ENCODE measurements at places on chromosomes 2 and 18.

GRCh38 chr2:145157036-145157675, 637.2 kb upstream of the ZEB2 start:
- no peak for DNase-seq

- no peak for DNase-seq
These were observed 45.9 kb upstream of the SPOPL start for GRCh38 chr2:138455691-138456090.

DNA sequence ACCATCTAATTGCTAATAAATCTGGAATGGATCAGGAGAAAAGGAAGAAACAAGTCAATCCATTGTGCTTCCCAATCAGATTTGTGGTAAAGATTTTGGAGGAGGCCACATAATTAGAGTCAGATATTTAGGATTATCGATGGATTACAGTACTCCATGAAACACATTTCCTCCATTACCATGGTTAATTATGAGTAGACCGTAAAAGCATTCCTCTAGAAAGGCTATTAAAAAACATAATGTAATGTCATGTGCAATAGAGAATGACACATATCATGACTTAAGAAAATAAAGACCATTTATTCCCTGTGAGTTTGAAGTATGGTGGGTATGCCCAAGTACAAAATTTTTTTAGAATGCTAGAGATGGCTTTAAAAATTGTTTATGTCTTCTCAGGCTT, 96.1 kb downstream of the ITGA4 start:
- DNase-seq = no peak

DNA sequence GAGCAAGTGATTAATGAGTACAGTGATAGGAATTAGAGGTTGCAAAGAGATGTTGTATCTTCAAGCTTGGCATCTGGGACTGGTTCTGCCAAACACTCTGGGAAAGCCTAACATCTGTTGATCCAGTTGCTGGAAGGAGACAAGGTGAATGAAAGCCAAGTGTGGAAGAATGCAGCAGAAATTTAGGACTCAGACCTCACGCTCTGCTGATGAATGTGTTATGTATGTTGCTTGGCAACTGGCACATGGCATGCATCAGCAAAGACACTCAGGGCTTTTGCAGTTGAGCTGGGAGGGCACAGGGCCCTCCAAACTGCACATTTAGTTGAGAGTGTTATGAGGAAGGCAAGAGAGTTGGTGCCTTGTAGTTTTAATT, 105.5 kb downstream of the COLEC12 start:
- no peak for DNase-seq

DNA sequence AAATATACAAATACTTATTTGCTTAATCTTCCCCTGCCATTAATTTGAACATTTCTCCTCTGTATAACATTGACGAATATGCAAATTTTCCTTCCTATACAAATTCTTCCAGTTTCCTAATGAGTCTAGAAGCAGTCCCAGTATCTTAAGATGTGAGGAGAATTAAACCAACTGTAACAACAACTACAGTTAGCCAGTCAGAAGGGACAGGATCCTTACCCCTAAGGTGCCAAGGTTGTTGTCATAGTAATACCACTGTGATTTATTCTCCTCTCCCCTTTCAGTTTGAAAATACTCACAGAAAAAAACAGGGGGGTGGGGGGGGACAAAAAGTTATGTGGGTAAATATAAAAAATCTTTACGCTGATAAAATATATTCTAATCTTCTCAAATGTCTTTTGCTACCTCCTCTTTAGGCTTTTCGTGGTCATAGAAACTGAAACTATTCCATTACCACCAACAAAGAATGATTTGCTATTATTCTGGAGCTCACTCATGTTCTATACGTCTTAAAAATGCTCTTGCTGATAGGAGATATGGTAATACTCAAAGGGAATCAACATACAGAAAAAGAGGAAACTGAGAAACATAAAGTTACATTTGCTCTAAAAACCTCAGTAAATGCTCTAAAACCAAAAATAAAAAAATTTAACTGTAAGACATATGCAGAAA, 107.6 kb downstream of the MEMO1 start:
- DNase-seq = no peak

DNA sequence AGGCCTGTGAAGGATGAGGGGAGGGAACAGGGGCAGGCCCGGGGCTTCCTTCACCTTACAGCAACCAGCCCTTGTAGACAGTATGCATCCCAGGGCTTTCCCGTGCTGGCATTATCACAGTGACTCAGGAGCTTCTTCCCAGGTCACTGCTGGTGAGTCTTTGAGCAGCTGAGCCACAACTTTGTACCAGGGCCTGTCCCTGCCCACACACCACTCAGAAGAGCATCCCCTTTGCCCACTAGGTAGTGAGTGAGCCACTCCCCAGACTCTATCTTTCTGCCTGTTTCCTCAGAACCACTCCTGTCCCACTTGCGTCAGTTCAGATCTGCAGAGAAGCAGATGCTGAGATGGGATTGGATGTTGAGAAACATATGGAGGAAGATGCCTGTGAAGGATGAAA, 69.6 kb upstream of the ALPP start:
- no peak for DNase-seq

GRCh38 chr2:113986762-113987290, 96.9 kb downstream of the ACTR3 start:
- DNase-seq = no peak

DNA sequence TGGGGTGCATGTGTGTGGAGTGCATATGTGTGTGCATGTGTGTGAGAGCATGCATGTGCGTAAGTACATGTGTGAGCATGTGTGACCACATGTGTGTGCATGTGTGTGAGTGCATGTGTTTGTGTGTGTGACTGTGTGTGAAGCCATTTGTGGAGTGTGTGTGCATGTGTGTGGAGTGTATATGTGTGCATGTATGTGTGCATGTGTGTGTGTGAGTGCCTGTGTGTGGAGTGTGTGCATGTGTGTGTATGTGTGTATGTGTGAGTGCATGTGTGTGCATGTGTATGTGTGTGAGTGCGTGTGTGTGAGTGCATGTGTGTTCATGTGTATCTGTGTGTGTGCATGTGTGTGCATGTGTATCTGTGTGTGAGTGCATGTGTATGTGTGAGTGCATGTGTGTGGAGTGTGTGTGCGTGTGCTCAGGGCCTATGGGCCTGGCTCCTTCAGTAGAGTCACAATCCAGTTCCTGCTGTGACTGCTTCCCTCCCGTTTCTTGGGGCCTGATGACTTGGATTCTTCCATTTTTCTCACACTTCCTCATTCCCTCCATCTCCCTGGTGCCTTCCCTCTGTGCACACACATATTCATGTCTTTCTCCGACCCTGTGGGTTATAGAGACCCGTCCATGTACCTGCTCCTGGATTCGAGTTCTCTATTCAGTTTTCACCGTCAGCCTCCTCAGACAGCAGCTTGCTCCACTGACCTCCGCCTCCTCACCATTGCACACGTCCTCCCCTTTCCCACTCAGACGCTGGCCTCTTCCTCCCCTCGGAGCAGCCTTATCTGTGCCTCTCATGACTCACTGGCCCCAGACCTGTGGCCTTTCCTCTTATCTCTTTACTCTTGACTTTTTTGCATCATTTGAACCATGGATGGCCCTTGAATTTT, 25.2 kb downstream of the TOGARAM2 start:
- no peak for DNase-seq

DNA sequence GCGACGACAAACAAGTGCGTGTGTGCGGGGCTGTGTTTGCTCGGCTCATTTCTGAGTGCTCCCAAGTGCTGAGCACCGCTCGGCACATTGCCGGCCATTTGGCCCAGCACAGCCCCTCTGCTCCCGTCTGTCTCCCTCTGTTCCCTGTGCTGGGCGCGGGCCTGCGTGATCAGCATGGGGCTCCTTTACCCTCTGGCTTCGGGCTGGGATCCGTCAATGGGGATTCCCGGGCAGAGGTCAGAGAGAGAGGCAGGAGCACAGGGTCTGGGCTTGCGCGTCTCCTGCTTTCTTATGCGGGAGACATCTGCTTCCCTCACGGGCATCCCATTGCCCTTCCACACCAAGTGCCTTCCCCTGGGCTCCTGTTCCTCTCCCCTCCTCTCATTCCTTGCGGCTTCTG, 234.0 kb downstream of the ACKR3 start:
- DNase-seq = no peak

- DNase-seq = no peak
These were observed 24.4 kb downstream of the HK2 start for GRCh38 chr2:74858281-74858680.

GRCh38 chr18:80202264-80202998, 44.9 kb downstream of the PARD6G start:
- no peak for DNase-seq

DNA sequence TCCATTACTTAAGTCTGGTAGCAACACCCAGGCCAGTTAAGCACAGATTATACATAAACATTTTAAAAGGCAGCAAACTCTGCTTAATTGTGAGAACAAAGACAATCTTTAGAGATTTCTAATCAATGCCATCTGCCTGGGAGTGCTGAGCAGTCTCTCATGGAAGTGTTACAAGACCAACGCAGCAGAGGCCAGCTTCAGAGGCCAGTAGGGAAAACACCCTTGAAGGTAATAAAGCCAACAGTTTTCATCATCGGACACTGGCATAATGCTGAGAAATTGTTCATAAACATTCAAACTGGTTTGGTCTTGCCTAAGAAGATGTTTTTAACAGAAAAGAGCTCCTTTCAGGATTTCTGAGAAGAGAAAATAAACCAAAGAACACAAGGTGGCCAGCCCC, 35.0 kb downstream of the EPB41L3 start:
- no peak for DNase-seq

DNA sequence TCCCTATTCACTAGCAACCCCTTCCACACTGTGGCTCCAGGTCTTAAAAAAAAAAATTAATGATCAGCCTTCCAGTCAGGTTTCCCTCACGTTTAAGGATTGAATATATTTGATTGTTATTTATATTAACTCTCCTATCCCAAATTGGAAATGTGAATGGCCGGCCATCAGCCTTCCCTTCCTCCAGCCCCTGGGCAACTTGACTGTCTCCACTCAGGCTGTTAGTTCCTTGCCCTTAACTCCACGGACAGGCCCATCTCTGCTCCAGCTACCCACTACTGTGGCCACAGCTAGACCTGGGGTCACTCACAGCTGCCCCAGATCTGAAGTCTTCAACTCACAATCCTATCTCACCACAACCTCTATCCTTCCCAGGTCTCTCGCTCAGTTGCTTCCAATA, 39.9 kb downstream of the THOC1 start:
- no peak for DNase-seq

DNA sequence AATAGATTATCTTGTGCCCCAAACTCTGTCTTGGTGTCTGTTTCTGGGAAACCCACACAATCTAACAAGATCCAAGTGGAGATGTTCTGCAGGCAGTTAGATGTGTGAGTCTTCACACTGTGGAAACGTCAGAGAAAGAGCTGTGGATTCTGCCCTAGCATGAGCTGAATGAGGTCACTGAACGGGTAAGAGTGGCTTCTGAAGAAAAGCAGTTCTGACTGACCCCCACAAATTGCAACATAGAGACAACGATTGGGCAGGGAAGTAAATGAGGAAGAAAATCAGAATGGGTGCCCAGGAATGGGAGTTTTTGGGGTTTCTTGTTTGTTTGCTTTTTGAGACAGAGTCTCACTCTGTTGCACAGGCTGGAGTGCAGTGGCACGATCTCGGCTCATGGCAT, 12.9 kb upstream of the RPL37A start:
- no peak for DNase-seq

- DNase-seq = no peak
These were observed 8.4 kb upstream of the NMI start for GRCh38 chr2:151297882-151298281.

- DNase-seq = no peak
These were observed 337.4 kb upstream of the ID2 start for GRCh38 chr2:8344144-8345097.

GRCh38 chr2:9819551-9819950, 23.7 kb upstream of the TAF1B start:
- no peak for DNase-seq

DNA sequence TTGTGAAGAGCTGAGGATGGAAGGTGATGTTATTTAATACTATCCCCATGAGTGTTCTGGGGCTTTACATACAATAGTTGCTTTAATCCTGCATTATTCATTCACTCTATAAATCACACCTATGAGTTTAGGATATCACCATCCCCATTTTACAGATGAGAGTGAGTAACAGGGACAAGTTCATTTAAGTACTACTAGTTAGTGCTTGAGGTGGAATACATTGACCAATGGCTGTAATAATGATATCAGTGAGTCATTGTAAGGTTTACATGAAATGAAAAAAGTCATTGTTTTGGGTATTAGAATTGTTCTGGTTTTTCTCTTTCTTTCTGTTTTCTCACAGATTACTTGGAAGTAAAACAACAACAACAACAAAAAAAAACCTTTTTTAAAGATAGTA, 42.5 kb downstream of the TANC1 start:
- no peak for DNase-seq

DNA sequence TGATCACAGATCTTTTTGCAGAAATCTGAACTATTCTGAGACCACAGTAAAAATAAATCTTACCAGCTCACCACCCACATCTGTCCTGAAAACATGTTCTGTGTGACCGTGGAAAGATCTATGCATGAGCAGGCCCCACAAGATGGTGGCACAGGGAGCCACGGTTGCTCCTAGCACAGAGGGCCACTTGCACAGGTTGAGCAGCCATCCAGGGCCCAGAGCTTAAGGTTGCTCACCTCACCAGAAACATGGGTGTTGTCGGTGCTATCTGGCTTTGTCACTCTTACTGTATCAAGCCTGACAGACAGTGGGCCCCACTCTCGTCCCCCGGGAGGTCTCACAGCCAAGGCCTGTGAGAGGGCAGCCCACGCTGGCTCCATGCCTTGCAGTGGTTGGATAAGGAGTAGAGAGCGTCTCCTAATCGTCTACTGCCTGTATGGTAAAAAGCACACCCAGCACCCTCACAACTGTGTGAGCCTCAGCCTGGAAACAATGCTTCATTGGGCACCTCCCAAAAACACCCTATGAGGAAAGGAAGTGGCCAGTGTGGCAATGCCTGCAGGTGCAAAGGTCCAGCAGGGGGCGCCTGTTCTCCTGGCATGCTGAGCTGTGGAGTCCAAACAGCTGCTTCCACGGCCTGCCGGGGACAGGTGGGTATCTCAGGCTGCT, 19.6 kb downstream of the TUBB6 start:
- DNase-seq = no peak

GRCh38 chr2:42217307-42217706, 48.2 kb downstream of the EML4 start:
- DNase-seq = no peak

DNA sequence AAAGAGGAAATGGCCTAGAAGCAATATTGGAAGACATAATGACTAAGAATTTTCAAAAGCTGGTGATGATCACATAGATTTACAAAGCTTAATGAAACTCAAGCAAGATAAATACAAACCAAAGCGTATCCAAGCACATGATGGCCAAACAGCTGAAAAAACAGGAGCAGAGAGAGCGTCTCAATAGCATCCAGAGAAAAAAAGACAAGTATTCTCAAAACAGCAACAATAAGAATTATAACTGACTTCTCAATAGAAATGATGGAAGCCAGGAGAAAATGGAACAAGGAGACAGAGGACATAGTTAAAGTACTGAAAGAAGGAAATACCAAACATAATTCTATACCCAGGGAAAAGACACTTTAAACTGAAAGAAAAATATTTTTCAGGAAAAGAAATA, 437.2 kb upstream of the TNP1 start:
- no peak for DNase-seq

- DNase-seq = no peak
These were observed 191.9 kb upstream of the CHAC2 start for GRCh38 chr2:53575721-53576124.

- no peak for DNase-seq
These were observed 48.3 kb downstream of the THUMPD2 start for GRCh38 chr2:39730685-39731302.

- no peak for DNase-seq
These were observed 19.9 kb upstream of the CXXC1 start for GRCh38 chr18:50307400-50307737.

- DNase-seq = peak; percentile 74
These were observed 50.0 kb downstream of the HDHD2 start for GRCh38 chr18:47100212-47100831.
